Mammary epithelial cell (primary cell): ENCODE measurements at places on chromosomes 11 and 22.
A peak's percentile ranks its signal among the peaks of the same experiment; 100 is the strongest.

- DNase-seq = no peak
Measured at GRCh38 chr22:42685941-42686653, 34.6 kb downstream of the A4GALT start.

GRCh38 chr11:27281740-27282590, 81.0 kb downstream of the CCDC34 start:
- DNase-seq = no peak

DNA sequence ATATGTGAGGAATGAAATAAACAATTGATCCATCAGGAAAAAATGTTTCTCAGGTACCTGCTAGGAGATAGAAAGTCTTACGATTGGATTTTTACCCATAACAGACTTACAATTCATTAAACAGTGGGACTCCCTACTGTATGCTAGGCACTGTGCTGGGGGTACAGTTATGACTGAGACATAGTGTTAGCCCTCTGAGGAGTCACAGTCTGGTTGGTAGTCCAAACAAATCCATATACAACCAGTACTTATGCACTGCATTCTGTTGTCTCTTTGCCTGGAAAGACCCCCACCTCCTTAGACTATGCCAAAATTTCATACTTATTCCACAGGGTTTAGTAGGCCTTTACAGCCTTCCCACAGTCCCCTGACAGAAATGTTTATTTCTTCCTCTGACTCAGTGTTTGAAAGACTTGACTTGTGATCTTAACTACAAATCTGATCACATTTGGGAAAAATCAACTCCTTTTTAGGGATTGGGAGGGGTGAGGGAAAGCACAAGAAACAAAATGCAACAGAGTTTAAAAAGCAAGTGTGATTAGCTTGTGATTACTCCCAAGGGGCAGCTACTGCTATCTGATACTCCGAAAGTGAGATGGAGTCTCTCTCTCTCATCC, 69.4 kb upstream of the HORMAD2 start:
- no peak for DNase-seq

GRCh38 chr11:34916843-34917770, 689 bp downstream of the PDHX start:
- peak; percentile 3 for DNase-seq

DNA sequence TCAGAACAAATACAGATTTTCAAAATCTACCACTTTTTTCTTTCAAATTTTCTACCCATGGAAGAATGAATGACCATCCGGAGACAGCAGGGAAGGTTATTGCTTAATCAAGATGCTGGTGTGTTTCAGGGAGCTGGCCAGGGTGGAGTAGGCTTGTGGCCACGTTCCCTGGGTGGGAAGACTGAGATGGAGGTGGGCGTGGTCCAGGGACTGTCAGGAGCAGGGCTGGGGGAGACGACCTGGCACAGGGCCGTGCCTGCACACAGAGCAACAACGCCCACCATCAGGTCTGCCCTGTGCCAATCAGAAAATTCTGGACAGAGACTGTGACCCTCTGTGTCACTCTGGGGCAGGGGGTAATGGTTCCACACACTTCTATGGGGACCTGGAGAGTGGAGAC, 7.1 kb upstream of the APOBEC3H start:
- DNase-seq = peak; percentile 36

GRCh38 chr11:35040221-35040942, 98.6 kb upstream of the CD44 start:
- peak; percentile 99 for DNase-seq

DNA sequence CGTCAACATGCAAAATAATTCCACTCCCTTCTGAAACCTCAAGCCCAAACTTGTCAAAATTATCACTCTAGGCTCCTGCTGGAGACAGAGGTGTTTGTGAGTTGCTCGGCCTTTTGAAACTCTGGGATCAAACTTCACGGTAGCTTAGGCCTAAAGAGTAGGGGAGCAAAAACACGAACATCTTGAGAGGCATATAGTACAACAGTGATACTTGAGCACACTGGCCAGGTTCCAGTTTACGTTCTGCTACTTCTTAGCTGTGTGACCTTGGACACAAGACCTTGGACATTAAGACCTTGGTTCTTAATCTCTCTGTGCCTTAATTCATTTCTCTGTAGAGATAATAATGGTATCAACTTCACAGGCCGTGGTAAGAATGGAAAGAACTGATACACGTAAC, 123.5 kb upstream of the LMO1 start:
- DNase-seq = no peak

DNA sequence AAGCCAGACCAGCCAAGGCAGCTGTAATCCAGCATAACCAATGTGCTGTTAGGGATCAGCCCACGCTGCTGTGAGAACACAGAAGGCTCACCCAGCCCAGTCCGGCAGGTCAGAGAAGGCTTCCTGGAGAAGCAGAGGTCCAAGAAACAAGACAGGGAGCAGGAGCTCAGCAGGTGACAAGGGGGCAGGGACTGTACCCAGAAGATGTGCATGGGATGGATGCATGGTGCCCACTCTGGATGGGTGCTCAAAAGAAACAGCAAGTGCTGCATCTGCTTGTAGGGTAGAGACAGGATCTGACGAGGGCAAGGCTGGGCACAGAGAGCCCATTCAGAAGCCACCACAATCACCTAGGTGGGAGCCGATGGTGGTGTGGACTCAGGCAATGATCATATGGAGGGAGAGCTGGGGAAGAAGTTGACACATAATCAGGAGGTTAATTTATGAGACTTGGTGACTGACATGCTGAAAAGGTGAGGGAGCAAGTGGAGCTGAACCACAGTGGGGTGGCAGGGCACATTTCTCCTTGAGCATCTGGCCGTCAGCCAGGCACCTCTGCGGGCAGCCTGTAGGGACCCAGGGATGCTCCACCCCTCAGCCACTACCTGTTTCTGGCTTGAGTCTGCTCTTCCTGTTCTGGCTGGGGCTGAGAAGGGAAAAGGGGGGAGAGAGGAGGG, 102.3 kb upstream of the DRD2 start:
- peak; percentile 14 for DNase-seq

DNA sequence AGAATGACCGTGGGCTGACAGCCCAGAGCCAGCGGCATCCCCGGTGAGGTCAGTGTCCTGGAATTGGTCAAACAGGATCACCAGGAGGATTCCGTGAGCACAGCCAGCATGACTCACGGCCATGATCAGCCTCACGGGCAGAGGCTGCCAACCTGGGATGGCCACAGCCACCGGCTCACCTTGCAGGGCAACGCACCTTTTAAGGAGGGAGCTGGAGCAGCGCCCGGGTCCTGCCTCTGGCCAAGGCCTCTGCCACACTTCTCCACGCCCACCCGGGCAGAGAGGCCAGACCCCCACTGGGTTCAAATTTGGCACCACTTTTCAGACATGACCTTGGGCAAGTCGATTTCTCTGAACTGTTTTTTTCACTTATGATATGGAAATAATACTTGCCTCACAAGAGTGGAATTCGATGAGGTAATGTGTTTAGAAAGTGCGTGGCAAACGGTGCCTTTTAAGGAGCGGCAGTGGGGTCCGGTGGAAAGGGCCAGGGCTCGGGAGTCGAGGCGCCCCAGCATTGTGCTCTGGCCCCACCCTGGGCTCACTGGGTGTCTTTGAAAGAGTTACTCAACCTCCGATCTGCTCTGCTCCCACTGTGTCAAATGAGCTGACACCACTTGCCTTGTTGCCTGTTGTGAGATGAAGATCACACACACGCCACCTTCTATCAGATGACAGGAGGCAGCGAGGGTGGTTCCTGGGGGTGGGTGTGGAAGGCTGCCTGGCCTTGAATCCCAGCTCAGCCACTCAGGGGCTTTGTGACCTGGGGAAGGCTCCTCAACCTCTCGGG, 16.0 kb downstream of the TXN2 start:
- peak; percentile 94 for DNase-seq

GRCh38 chr22:40008726-40009291, 14.1 kb downstream of the FAM83F start:
- peak; percentile 73 for DNase-seq

- DNase-seq = peak; percentile 62
Measured at GRCh38 chr22:21642584-21643448, 714 bp downstream of the SDF2L1 start.

GRCh38 chr11:76626921-76627401, 43.6 kb downstream of the LRRC32 start:
- DNase-seq = peak; percentile 73

GRCh38 chr11:112795142-112795815, 165.9 kb upstream of the NCAM1 start:
- peak; percentile 53 for DNase-seq

GRCh38 chr22:28239941-28240340, 320.9 kb upstream of the PITPNB start:
- no peak for DNase-seq

- DNase-seq = peak; percentile 66
Measured at GRCh38 chr11:124085583-124085982, 29.7 kb upstream of the VWA5A start.

GRCh38 chr22:19659805-19660345, 54.4 kb upstream of the SEPTIN5 start:
- no peak for DNase-seq

DNA sequence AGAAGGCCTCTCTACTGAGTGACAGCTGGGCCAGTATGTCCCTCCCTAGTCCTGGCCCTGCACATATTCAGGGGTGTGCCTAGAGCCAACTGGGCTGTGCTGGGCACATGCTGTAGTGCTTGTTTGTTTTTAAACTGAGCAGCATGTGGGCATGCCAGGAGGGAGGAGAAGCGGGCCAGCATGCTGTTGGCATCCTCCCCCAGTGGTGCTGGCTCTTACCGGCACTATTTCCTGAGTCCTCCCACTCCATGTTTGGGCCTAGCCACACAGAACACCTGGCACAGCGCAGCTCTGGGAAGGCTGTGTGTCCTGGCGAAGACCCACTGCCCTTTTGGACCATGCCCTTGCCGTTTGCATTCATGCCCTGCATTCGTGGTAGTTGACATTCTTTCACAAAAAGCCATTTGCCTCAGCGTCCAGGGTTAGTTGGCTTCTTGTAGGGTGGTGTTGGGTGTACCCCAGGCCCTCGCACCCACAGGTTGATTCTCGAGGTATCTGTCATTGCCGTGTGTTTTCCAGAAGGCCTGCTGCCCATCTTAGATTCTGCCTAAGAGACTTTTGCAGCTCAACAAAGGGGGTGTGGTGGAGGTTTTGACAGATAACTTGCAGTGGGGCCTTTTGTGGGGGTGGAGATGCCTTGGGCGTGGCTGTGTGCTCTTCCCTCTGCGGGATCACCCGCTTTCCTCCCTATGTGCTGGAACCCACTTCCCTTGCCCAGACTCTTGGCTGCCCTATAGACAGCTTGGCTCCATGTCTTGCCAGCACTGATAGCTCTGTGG, 13.6 kb downstream of the DGCR8 start:
- no peak for DNase-seq

GRCh38 chr22:30763815-30764673, 69.4 kb downstream of the OSBP2 start:
- peak; percentile 83 for DNase-seq
